ENCODE measurements at places on chromosomes 1 and 21.

- DNase-seq = no peak
Observed at GRCh38 chr21:34730194-34730593, 61.4 kb downstream of the CLIC6 start.

GRCh38 chr1:10730985-10731384 is 65.5 kb downstream of the CASZ1 start:
- no peak for DNase-seq

GRCh38 chr1:13701271-13701640 is 1.3 kb downstream of the PRDM2 start:
- no peak for DNase-seq

- DNase-seq = peak; percentile 70
Observed at GRCh38 chr1:7379441-7379971, 391.6 kb upstream of the VAMP3 start.

- DNase-seq = no peak
Observed at GRCh38 chr1:177246710-177247580, 76.2 kb downstream of the BRINP2 start.

DNA sequence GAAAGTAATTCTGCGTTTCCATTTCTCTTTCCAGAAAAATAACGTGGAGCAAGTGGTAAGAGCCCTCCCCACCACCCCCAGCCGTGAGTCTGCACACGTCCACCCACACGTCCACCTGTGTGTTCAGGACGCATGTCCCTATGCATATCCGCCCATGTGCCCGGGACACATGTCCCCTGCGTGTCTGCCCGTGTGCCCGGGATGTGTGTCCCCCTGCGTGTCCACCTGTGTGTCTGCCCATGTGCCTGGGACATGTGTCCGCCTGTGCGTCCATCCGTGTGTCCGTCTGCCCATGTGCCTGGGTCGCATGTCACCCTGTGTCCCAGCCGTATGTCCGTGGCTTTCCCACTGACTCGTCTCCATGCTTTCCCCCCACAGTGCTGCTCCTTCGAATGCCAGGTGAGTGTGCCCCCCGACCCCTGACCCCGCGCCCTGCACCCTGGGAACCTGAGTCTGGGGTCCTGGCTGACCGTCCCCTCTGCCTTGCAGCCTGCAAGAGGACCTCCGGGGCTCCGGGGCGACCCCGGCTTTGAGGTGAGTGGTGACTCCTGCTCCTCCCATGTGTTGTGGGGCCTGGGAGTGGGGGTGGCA is 5.6 kb downstream of the COL6A1 start:
- no peak for DNase-seq
